ENCODE measurements at places on chromosomes 5 and 9.

GRCh38 chr5:4941957-4942830, 197.9 kb upstream of the ADAMTS16 start:
- no peak for DNase-seq

GRCh38 chr9:133676450-133676849, 40.3 kb downstream of the DBH start:
- DNase-seq: no peak

DNA sequence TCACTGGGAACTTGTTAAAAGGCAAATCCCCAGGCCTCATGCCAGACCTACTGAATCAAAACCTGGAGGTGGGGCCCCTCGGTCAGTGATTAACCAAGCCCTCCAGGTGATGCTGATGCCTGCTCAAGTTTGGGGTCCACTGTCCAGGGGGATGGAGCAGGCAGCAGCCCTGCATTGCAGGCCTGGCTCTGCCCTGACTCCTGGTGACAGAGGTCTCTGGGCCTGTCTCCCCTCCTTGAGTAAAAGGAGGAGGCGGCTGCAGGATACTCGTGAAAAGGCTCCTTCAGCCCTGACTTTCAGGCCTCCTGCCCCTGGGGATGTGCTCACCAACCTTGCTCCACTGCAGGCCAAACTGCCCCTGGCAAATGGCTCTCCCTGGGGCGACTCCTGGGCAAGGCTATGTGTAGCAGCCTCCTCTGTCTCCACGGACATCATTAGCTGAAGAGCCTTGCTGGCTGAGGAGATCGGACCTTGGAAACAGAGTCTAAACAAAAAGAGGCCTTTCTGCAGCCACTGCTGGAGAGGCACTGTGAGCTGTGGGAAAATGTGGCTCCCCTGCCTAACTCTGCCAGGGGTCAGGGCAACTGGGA, 134.8 kb upstream of the ALDH1B1 start:
- DNase-seq: no peak

GRCh38 chr5:169460123-169460522, 123.5 kb upstream of the SPDL1 start:
- no peak for DNase-seq

- DNase-seq: no peak
Measured at GRCh38 chr9:130598188-130598587, 18.8 kb downstream of the FUBP3 start.

- no peak for DNase-seq
Measured at GRCh38 chr5:102547141-102548035, 48.6 kb upstream of the SLCO6A1 start.

DNA sequence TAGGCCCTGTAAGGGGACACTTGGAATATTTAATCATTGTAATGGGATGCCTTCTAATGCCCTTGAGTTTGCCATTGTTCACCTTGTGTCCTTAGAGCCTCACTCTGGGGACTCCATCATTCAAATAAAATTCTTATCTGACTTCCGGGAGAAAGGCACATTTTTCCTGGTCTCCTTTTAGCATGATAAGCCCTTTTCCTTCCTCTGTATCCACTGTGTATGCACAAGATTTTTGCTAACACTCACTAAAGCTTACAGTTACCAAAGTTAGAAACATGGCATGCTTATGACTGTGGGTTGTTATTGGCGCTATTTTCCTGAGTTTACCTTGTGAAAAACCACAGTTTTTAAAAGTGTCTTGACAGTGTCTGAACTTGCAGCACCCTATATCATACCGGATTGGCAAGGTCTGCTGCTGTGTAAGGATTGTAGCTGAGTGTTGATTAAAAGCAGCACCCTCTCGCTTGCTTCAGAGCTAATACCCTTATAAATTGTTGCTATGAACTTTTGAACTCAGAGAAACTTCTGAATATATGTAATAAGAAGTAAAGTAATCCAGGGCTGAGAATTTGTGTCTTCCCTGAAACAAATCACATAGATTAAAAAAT, 46.4 kb downstream of the SNCAIP start:
- DNase-seq: no peak

DNA sequence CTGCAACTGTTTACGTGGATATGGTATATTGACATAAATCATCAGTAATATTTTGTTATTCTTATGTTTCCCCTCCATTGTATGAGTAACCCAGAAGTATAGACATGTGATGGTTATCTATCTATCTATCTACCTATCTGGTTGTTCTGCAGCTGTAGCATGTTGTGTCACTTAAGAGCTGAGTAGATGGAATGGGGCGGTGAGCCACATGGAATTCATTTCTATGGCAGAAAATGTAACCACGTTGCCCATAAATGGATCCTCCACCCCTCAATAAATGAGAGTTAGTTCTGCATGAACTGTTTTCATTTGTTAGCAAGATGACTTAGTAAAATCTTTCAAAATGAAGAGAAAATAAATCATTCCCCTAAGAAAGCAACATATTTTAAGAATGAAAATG, 553.2 kb downstream of the MAT2B start:
- no peak for DNase-seq

- no peak for DNase-seq
Measured at GRCh38 chr9:5408596-5408995, 29.1 kb downstream of the PLGRKT start.

DNA sequence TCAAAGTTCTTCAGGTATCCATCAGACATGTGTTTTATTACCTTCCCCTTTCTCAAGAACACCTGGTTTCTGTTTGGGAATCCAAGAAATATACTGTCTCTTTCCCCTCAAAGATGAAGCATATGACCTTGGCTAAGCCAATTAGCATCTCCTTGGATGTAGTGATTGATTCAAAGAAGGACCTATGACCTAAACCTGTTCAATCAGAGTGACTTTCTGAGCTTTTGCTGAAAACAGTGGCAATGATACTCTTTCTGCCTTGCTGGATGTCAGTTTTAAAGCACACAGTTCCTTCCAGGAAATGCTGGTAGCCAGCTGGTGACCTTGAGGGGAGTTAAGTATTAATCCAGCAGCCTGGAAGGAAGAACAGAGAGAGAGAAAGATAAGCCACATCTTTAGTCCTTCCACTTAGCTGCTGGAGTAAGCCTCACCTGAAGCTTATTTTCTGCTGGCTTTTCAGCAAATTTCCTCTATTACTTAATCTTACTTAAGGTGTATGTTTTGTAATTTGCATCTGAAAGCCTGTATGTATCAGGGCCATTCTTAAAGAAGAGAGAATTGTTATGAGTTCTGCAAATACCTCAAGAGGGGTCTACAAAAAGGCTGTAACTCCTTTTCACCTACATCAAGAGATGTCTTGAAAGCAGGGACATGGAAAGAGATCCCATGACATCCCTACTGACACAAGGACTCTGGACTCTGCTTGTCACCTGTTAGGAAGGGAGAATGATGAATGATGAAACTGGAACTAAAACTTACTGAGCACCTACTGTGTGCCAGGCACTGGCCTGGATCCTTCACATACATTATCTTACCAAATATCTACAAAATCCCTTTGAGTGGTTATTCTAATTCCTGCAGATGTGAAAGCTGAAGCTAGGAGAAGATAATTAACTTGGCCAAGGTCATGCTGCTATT, 35.2 kb upstream of the PIK3R1 start:
- no peak for DNase-seq

DNA sequence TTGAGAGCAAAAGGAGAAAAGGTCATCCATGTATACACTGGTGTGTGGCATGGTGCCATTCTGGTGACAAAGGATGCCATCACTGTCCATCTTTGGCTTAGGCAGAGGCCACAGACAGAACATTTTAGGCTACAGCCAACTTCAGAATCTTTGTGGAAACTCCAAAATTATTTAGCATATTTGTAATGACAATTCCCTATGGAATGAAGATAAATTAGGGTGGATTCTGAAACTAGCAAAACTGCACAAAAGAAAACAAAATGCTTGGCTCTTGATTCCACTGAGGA, 92.5 kb downstream of the FBXW11 start:
- DNase-seq: no peak

- no peak for DNase-seq
Measured at GRCh38 chr5:91139572-91140200, 243.4 kb downstream of the ARRDC3 start.

DNA sequence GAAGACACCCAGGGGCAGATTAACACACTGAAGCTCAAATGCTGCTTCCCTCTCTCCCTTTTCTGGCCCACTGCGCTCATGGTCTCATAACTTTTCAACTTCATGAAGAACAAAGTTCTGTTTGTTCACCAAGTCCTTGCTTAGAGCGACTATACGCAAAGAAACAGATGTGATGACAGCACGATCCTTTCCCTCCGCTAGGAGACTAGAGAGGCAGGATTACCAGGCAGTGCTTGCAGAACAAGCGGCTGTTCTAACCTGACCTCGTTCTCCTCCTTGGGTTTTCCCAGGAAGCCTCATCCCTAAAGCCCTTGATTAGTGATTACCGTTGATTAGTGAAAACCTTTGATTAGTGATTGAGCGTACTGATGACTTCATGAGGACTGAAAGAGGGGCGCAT, 649.9 kb downstream of the IRX1 start:
- DNase-seq: no peak

DNA sequence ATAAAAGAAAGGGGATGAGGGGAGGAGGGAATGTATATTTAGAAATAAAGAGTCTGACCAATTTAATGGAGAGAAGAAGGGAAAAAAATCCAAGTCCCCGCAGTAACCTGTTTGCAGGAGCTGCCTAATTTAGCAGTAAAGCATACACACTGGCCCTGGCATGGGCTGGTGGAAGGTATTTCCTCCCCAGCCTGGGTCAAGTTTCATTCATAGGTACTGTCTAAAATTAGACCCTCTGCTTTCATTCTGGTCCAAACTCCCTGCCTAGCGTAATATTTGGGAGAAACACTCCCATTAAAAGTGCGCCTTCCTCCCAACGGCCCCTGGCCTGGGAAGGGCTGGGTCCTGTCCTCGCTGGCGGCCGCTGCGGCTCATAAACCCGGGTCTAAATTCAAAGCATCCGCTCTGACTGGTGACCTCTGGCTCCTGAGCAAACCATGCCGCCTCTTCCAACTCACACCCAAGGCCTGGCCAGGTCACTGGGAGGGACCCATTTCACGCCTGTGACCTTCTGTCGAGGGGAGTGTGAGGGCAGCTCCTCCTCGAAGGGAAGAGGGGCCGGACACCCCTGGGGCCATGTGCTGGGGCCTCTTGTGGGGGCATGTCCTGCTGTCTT, 123.2 kb downstream of the FGF18 start:
- DNase-seq: no peak

- no peak for DNase-seq
Measured at GRCh38 chr5:149684371-149684770, 45.7 kb upstream of the PPARGC1B start.

DNA sequence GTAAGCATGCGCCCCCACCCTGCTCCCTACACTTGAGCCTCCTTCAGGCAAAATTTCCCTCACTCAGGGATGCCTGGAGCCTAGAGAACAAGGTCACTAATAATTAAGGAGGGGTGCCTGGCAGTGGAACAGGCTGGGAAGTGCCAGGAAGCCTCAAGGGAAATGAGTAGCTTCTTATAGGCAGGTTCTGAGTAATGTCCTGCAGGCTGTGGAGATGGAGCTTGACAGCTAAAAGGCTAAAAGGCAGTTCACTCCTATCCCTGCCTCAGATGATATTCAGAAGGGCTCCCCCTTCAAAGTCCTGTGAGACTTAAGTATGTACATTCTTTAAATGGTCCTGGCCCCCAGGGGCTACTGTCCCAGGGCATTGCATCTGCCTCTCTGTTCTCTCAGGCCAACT, 65.5 kb upstream of the SMIM32 start:
- DNase-seq: no peak

DNA sequence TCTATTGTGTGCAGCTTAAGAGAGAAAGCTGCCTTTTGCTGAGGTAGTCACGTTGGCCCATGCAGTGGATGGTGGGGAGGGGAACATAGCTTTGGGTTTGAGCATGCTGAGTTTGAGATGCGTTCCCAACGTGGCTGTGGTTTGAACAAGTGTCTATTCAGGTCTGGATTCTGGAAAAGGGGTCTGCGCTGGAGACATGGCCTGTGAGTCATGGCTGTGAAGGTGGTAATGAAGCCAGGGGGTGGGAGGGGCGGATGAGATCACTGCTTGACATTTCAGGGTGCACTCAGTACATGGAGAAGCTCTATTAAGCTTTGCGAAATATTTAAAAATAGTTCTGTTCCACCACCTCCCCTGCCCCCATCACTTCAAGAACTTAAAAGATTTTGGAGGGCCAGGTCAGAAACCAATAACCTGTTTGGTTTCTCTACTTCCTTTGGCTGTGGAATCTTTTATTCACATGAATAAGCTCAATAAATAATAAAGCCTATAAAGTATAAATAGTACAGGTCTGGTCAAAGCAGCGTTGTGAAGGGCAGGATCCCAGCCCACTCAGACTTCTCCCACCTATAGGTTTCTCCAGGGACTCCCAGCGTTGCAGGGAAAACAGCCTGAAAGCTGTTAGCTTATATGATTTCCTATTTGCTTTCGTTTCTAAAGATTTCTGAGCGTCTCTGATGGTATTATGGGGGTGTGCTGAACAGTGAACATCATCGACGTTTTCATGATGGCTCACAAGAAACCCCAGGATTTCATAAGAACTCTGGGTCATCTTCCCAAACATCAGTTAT, 189.9 kb downstream of the NSG2 start:
- no peak for DNase-seq

DNA sequence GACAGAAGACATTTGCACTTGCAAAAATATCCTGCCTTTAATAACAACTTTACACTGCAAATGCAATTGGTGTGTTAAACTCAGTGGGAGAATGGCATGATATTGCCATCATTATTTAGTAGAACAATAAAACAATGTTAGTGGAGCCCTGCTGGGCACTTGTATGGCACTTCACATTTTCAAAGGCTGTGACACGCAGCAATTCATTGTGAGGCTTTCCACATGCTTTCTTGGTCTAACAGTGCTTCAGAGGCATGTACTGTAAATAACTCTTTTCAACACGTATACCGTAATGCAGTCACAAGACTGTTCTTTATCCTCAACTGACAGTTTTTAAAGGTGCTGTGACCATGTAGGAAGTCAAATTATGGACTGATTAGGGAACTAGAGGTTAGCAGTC, 155.5 kb upstream of the EPB41L4A start:
- no peak for DNase-seq

DNA sequence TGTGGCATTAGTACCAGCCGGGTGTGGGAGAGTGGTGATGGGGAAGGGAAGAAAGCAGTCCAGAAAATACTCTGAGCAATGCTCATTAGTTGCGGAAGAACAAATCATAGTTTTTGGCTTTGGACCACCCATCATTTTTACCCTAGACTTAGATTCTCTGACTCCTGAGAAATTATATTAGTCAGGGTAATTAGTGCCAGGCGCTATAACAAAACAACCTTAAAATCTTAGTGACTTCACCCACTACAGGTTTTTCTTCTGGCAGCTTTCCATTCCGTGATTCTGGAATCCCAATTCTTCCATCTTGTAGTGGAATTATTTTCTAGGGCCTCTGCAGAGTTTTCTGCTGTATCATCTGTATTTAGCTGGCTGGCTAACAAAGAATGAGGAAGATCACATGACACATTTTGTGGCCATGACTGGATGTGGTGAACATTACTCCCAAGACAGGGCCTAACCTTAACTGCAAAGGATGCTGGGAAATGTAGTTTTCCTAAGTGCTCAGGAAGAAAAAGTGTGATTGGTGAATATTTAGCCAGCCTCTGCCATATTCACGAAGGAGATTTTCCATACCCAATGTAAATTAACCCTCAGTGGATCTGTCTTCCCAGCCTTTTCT, 373.0 kb upstream of the MEF2C start:
- DNase-seq: peak; percentile 30
